ENCODE measurements at places on chromosomes 11 and 22.

DNA sequence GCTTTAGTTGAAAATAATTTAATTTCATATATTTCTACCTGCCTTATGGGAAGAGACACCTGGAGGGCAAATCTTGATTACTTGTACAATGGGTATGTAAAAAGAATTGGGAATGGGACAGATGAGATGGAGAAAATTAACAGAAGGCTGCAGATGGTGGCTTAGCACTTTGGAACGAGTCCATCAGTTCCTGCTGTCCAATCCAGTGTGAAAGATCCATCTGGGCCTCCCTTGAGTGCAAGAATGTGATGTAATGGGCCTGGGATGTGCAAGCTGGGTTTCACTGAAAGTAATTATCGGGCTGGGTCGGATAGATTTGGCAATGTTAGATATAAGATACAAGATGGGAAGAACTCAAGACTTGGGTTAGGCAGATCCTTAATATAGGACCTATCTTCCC, 42.0 kb downstream of the CECR2 start:
- DNase-seq, result no peak

DNA sequence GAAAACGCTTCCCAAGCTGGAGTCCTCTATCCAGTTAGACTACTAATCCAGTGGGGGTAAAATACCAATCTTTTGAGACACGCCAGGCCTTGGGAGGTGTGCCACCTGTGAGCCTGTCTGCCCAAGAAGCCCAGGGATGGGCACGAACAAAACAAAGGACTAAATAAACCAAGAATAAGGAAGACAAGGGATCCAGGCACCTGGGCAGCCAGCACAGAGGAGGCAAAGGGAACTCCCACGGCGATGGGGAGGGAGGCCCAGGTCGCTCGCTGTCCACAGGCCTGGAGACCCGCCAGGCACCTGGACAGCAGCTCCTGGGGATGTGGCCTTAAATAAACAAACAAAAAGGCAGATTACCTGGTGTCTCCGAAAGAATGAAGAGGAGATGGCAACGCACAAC, 31.4 kb downstream of the LRFN4 start:
- DNase-seq, result no peak

DNA sequence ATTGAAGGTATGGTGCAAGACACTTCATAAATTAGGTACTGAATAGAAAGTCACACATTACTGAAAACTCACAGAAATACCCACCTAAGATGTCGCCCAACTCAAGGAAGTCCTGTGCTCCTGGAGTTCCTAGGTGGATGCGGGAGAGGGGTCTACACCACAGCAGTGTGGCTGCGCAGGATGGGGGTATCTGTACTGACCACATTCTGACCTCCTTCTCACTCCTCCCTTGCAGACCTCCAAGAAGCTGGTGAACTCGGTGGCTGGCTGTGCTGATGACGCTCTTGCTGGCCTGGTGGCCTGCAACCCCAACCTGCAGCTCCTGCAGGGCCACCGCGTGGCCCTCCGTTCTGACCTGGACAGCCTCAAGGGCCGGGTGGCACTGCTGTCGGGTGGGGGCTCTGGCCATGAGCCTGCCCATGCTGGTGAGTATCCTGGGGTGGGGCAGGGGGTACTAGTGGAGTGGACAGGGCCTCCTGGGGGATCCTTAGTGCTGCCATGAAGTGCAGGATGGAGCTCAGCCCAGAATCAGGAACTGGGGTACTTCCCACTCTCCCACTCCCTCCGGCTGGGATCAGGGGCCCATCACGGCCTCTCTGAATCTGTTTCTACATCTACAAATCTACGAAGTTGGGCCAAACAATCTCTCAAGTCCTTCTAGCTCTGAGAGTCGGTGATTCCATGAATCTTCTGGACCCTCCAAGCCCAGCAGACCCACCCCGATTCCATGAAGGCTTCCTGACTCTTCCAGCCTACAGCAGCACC, 4.9 kb downstream of the TKFC start:
- DNase-seq, result no peak

- no peak for DNase-seq
Observed at GRCh38 chr11:46618837-46619236, 1.5 kb downstream of the ATG13 start.

DNA sequence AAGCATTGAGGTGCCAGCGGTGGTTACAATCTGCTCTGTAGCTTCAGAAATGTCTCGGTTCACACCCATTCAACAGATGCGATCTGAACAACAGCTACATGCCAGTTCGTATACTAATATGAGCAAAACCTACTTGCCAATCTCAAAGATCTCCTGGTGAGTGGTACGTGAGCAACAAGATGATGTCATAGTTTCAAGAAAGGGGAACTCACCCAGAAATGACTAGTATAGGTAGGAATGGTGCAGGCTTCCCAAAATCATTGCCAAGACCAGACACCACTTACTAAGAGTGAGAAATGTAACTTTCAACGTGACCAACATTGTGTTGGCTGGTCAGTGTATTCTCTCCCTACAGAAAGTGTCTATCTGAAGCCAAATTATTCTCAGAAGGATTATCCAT, 31.1 kb downstream of the OR6Q1 start:
- no peak for DNase-seq

DNA sequence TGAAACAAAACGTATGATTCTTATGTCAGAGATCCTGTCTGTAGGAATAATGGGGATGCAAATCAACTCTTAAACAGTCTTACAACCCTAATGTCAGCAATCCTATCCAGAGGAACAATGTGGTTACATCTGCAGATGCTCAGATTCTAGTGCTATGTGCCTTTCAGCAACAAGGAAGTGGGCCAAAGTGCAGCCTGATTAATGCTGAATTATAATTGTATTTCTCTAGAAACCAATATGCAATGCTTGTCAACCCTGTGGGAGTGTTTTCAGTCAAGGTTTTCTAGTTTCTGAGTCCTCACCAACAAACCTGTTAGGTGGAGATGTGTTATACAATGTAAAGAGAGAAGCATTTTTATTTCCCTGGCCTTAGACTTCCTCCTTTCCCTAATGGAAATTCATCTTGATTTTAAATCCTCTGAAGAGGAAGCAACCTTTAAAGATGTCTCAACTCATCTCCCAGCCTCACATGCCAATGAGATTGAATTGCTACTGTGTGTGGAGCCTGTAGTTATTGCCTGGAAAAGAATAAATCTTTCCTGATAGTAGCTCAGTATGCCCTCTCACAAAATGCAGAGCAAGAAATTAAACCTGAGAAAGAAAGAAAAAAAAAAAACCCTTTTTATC, 26.2 kb upstream of the TMEM123 start:
- no peak for DNase-seq

DNA sequence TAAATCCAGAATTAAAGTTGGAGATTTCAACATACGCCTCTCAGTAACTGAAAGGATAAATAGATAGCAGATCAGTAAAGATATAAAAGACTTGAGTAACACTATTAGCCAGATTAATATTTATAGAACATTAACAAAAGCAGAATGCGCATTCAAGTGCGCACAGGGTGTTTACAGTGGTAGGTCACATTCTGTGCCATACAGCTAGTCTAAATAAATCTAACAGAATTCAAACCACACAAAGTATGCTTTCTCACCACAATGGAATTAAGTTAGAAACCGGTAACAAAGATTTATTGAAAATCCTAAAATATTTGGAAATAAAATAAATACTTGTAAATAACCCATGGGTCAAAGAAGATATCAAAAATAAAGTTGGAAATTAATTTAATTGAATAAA, 341.0 kb downstream of the DYNC2H1 start:
- no peak for DNase-seq

DNA sequence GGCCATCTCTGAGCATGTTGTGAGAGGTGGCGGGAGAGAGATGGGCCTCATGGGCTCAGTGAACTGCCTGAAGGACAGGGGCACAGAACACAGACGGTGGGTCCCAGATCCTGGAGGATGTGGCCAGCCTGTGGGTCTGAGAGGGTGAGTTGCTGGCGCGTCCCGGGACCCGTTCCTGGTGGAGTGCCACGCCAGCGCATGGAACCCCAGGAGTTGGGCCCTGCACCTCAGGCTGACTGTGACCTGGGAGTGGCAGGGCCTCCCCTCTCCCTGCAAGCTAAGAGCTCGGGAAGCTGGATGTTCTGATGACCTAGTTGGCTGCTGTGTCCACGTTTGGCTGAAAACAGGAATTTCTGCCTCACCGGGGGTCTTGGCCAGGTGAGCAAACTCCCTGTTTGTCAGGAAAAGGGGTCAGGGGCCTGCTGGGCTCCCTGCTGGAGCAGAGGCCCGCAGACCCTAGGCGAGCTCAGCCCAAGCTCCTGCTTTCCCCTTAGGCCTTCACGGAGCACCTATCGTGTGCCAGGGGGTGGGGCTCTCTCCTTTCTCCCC, 15.0 kb downstream of the LRRC32 start:
- DNase-seq, result no peak

DNA sequence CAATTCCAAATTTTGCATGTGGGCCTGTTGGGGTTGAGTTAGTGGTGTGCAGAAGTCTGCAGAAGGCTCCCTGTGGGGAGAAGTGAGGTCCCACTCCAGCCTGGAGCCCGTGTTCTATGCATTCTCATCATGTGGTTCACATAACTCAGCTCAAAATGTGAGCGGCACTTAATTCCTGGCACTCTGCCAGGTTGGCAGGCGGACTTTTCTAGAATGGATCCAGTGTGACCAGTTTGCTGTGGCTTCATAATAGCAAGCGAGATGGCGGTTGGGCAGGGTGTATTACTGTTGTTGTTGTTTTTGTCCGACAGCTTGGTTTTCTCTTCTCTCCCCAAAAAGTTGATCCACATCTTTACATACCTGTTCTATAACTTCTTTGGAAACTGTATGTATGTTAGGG, 146.8 kb upstream of the TTC12 start:
- no peak for DNase-seq

DNA sequence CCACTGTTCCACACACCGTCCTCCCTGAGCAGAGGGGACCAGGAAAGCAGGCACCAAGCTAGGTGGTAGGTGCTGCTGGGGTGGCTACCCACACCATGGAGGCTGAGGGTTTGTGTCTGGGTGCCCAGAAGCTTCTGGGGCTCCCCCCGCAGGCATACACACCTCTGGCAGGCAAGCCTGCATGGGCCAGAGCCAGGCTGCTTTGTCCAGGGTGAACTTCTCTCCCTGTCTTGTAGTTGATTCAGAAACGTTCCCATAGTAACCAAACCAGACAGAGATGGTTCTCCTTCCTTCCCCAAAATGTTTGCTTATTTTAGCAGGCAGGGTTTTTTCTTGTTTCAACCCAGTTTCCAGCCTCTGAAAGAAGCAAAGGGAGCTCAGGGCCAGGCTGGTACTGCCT, 40.9 kb upstream of the SUSD2 start:
- DNase-seq, result no peak

- no peak for DNase-seq
Observed at GRCh38 chr22:40995821-40996220, 44.6 kb downstream of the RBX1 start.

Data from stimulated activated CD8-positive, alpha-beta memory T cell treated with anti-CD3 and anti-CD28 coated beads, Interleukin-7, amount 100 ng/mL, for 24 hours (primary cell).